Activated naive CD4-positive, alpha-beta T cell treated with anti-CD3 and anti-CD28 coated beads for 36 hours (primary cell): ENCODE measurements at places on chromosomes 2 and 18. TPM values are rescaled to one million over a fixed set of nuclear protein-coding genes. Genes with fewer than 3 reads are reported as not detected.

DNA sequence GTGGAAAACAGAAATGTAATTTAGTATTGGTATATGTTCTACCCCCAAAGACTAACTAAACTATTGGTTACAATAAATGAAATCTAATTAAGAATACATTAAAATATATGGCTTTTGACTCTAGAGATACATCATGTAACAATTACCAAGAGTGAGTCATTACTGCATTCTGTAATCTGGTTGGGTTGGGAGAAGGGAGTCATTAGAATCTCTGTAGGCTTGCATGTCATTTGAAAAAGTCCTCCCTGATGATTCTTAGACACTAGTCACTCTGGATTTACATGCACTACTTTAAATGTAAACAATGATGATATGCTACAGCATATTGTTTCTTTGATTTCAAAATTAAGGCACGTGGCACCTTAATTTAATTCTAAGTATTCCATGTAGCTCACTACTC, 293.4 kb upstream of the CHST9 start:
- DNase-seq, result no peak
- H3K27me3 ChIP-seq, result no peaks in the 10 kb centered on the region
- H3K4me3 ChIP-seq, result no peak overlapping the region
- H3K36me3 ChIP-seq, result no peaks in the 10 kb centered on the region
- H3K27ac ChIP-seq, result no peak overlapping the region

- H3K27ac ChIP-seq, result no peak overlapping the region
- no peaks in the 10 kb centered on the region for H3K36me3 ChIP-seq
- H3K27me3 ChIP-seq, result no peaks in the 10 kb centered on the region
- no peaks in the 10 kb centered on the region for H3K4me1 ChIP-seq
Observed at GRCh38 chr2:194486326-194486725, 1170.7 kb upstream of the SLC39A10 start.

DNA sequence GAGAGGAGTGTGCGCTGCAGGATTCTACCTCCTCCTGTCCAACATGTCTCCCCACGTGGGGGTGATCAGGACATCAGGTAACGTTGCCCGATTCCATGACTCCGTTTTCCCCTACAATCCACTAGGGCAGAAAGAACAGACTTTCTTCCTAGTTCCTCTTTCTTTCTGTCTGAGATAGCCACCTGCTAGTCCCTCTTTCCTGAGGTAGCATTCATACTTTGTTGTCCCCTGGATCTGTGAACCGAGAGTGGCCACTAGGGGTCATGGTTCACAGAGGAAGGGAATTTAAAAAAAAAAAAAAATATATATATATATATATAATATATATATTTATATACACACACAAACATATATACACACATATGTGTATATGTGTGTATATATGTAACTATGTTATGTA, 210.0 kb upstream of the ZNF521 start:
- DNase-seq, result peak; percentile 12
- no peak overlapping the region for H3K27ac ChIP-seq
- H3K36me3 ChIP-seq, result no peaks in the 10 kb centered on the region
- H3K27me3 ChIP-seq, result no peaks in the 10 kb centered on the region
- no peak overlapping the region for H3K4me3 ChIP-seq
- H3K4me1 ChIP-seq, result no peaks in the 10 kb centered on the region

Gene LOXL3
- 0.41 TPM for total RNA-seq

GRCh38 chr2:231900486-231900942, 25.7 kb downstream of the NPPC start:
- DNase-seq, result peak; percentile 66
- no peaks in the 10 kb centered on the region for H3K27me3 ChIP-seq
- H3K27ac ChIP-seq, result no peak overlapping the region
- H3K36me3 ChIP-seq, result no peaks in the 10 kb centered on the region
- no peaks in the 10 kb centered on the region for H3K4me1 ChIP-seq
- no peak overlapping the region for H3K4me3 ChIP-seq

Gene MAP4K4
- 126 TPM for total RNA-seq

Gene DPY30
- total RNA-seq, result 88.5 TPM

GRCh38 chr2:109428841-109429566, 184.8 kb downstream of the SEPTIN10 start:
- no peak for DNase-seq
- no peaks in the 10 kb centered on the region for H3K4me1 ChIP-seq
- H3K36me3 ChIP-seq, result peaks cover 2% of the 10 kb centered on the region
- H3K4me3 ChIP-seq, result no peak overlapping the region
- H3K27me3 ChIP-seq, result no peaks in the 10 kb centered on the region

Gene LINC00305
- total RNA-seq, result not detected

Gene TDRD15
- not detected for total RNA-seq

DNA sequence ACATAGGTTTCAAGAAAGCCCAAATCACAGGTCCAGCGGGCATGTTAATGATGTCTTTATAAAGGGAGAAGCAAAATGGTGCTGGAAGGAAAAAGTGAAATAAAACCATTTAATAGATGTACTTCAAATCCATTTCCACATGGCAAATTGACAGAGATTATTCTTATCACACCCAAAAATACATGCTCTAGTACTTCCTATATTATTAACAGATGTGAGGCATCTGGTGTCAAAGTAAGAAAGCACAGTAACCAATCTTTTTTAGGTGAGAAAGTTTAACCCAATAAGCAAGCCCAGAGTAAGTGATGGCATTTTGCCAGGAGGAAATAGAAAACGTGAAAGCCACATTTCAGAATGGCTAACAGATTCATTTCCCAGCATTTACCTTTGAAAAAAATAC, 128.0 kb downstream of the ABCA12 start:
- no peaks in the 10 kb centered on the region for H3K4me1 ChIP-seq
- peaks cover 2% of the 10 kb centered on the region for H3K27me3 ChIP-seq
- H3K27ac ChIP-seq, result no peak overlapping the region
- no peak for DNase-seq

- H3K4me1 ChIP-seq, result no peaks in the 10 kb centered on the region
- H3K27ac ChIP-seq, result no peak overlapping the region
- no peak overlapping the region for H3K4me3 ChIP-seq
- H3K27me3 ChIP-seq, result no peaks in the 10 kb centered on the region
- H3K36me3 ChIP-seq, result no peaks in the 10 kb centered on the region
Observed at GRCh38 chr2:140502951-140503630, 1627.7 kb downstream of the LRP1B start.

GRCh38 chr18:44729631-44730101, 49.0 kb downstream of the SETBP1 start:
- no peak for DNase-seq
- H3K27ac ChIP-seq, result no peak overlapping the region
- no peaks in the 10 kb centered on the region for H3K27me3 ChIP-seq
- H3K36me3 ChIP-seq, result no peaks in the 10 kb centered on the region

- peaks cover 6% of the 10 kb centered on the region for H3K4me1 ChIP-seq
- H3K27me3 ChIP-seq, result no peaks in the 10 kb centered on the region
Observed at GRCh38 chr2:74239346-74239745, 40.9 kb downstream of the MTHFD2 start.

DNA sequence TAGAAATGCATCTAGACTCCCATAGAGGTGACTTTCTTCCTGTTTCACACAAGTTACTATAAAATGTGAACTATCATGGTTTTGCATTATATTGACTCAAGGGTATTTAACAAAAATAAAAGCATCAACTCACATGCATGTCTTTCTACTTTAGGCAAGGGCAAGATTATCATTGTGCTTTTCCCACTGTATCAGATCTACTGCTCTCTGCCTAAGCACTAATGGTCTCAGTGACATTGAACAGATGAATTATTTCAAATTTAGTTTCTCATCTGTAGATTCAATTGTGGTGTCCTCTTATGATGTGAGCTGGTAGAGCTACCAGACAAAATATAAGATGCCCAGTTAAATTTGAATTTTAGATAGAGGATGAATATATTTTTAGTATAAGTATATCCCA, 113.9 kb downstream of the MTX2 start:
- no peaks in the 10 kb centered on the region for H3K4me1 ChIP-seq
- no peak overlapping the region for H3K4me3 ChIP-seq
- DNase-seq, result no peak
- H3K36me3 ChIP-seq, result no peaks in the 10 kb centered on the region
- H3K27ac ChIP-seq, result no peak overlapping the region

DNA sequence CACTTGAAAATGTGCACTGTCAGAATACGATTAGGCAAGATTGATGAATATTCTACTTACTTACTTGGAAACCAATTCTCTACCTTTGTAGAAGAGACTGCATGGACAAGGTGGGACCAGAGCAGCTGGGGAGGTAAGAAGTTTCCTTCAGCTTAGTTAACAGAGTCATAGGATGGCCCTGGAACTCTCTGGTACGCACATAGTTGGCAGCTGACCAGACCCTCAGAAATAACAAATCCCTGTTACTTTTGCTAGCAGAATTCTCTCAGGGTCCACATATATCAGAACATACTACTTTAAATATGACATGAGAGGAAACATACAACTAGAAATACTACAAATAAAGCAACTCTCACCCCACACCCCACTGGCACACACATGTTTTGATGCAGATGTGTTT, 24.8 kb upstream of the STAT1 start:
- peaks cover 32% of the 10 kb centered on the region for H3K36me3 ChIP-seq
- peak overlapping the region; percentile 68 for H3K27ac ChIP-seq
- H3K4me1 ChIP-seq, result peaks cover 38% of the 10 kb centered on the region
- DNase-seq, result no peak

Gene SEPTIN10
- 2.7 TPM for total RNA-seq

DNA sequence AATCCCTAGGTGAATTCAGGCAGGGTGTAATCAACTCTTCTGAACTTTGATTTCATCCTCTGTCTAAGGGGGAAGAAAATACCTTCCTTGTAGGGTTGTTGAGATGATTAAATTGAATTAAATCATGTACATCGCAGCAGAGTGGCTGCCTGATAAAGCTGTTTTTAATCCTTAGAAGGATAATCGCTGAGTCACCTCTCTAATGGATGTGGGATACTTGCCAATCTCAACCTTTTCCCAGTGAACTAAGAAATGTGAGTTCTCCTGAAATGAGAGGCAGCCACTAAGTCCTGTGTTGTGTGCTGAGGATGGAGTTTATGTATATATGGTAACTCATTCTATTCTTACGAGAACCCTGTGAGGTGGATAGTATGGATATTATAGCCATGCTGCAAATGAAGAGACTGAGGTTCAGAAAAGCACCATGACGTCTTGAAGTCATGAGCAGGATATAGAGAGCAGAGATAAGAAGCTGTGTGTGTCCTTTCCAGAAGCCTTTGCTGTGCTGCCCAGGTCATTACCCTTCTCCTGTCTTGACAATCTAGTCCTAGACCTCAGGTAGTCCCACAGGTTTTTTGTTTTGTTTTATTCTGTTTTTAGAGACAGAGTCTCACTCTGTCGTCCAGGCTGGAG, 93.3 kb downstream of the HNRNPLL start:
- H3K36me3 ChIP-seq, result no peaks in the 10 kb centered on the region
- H3K4me1 ChIP-seq, result no peaks in the 10 kb centered on the region
- no peak for DNase-seq
- H3K27ac ChIP-seq, result no peak overlapping the region
- no peak overlapping the region for H3K4me3 ChIP-seq

GRCh38 chr18:57743008-57743407, 60.1 kb downstream of the ATP8B1 start:
- no peaks in the 10 kb centered on the region for H3K4me1 ChIP-seq
- H3K27ac ChIP-seq, result no peak overlapping the region
- DNase-seq, result no peak
- H3K36me3 ChIP-seq, result peaks cover 7% of the 10 kb centered on the region
- H3K27me3 ChIP-seq, result no peaks in the 10 kb centered on the region

DNA sequence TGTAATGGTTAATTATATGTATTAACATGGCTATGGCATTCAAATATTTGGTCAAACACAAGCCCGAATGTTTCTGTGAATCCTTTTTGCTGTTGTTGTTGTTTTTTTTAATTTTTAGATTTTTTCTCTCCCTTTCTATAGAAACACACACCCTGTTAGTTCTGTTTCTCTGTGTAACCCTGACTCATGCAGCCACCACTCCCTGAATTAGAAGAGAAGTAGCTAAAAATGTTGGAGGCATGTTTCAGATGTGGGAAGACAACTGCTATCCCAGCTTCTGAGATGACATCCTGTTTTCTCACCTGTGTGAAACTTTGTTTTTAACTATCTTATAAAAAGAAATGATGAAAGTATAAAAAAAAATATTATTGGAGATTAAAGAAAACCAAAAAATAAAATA, 219.6 kb upstream of the RGPD4 start:
- H3K36me3 ChIP-seq, result no peaks in the 10 kb centered on the region
- no peak for DNase-seq
- no peak overlapping the region for H3K27ac ChIP-seq

GRCh38 chr2:71256421-71256820, 29.5 kb upstream of the PAIP2B start:
- peaks cover 22% of the 10 kb centered on the region for H3K27me3 ChIP-seq
- no peak overlapping the region for H3K27ac ChIP-seq
- no peaks in the 10 kb centered on the region for H3K36me3 ChIP-seq
- DNase-seq, result no peak

Gene OR6B2
- not detected for total RNA-seq
